ENCODE measurements at places on chromosomes 1 and 21. TPM values are rescaled to one million over a fixed set of nuclear protein-coding genes. Genes with fewer than 3 reads are reported as not detected.
A peak's percentile ranks its signal among the peaks of the same experiment; 100 is the strongest.

Gene PUM1
- total RNA-seq: 81.0 TPM

Gene VHLL
- not detected for total RNA-seq

GRCh38 chr21:18449605-18450550 lies 46.3 kb upstream of the TMPRSS15 start:
- no peaks in the 10 kb centered on the region for H3K27me3 ChIP-seq
- H3K4me3 ChIP-seq: no peak overlapping the region
- no peak overlapping the region for H3K27ac ChIP-seq
- DNase-seq: no peak

- DNase-seq: no peak
- no peaks in the 10 kb centered on the region for H3K4me1 ChIP-seq
- H3K27ac ChIP-seq: no peak overlapping the region
- no peaks in the 10 kb centered on the region for H3K36me3 ChIP-seq
- no peak overlapping the region for H3K4me3 ChIP-seq
Measured at GRCh38 chr1:98910827-98911226, 93.8 kb downstream of the PLPPR5 start.

Gene SPATA17
- 0.34 TPM for total RNA-seq

Gene PRXL2B
- 3.9 TPM for total RNA-seq

Gene FLG2
- total RNA-seq: not detected

GRCh38 chr1:175127565-175127964 lies 59.9 kb downstream of the TNN start:
- no peak overlapping the region for H3K27ac ChIP-seq
- DNase-seq: no peak
- H3K36me3 ChIP-seq: no peaks in the 10 kb centered on the region
- H3K4me3 ChIP-seq: no peak overlapping the region
- H3K4me1 ChIP-seq: no peaks in the 10 kb centered on the region
- no peaks in the 10 kb centered on the region for H3K27me3 ChIP-seq

- H3K27ac ChIP-seq: no peak overlapping the region
- H3K4me3 ChIP-seq: no peak overlapping the region
- H3K36me3 ChIP-seq: no peaks in the 10 kb centered on the region
- no peak for DNase-seq
- no peaks in the 10 kb centered on the region for H3K27me3 ChIP-seq
Measured at GRCh38 chr1:81662913-81663526, 137.7 kb upstream of the ADGRL2 start.

- H3K36me3 ChIP-seq: no peaks in the 10 kb centered on the region
- no peak for DNase-seq
- H3K4me1 ChIP-seq: no peaks in the 10 kb centered on the region
Measured at GRCh38 chr1:160671603-160672517, 25.0 kb upstream of the SLAMF1 start.

GRCh38 chr21:16061194-16061593 lies 331.4 kb downstream of the USP25 start:
- H3K27me3 ChIP-seq: no peaks in the 10 kb centered on the region
- H3K27ac ChIP-seq: no peak overlapping the region
- H3K4me3 ChIP-seq: no peak overlapping the region

GRCh38 chr1:119587341-119587740 lies 60.7 kb downstream of the ZNF697 start:
- H3K27me3 ChIP-seq: no peaks in the 10 kb centered on the region
- H3K4me3 ChIP-seq: no peak overlapping the region
- H3K4me1 ChIP-seq: no peaks in the 10 kb centered on the region
- no peaks in the 10 kb centered on the region for H3K36me3 ChIP-seq
- H3K27ac ChIP-seq: no peak overlapping the region
- DNase-seq: no peak

DNA sequence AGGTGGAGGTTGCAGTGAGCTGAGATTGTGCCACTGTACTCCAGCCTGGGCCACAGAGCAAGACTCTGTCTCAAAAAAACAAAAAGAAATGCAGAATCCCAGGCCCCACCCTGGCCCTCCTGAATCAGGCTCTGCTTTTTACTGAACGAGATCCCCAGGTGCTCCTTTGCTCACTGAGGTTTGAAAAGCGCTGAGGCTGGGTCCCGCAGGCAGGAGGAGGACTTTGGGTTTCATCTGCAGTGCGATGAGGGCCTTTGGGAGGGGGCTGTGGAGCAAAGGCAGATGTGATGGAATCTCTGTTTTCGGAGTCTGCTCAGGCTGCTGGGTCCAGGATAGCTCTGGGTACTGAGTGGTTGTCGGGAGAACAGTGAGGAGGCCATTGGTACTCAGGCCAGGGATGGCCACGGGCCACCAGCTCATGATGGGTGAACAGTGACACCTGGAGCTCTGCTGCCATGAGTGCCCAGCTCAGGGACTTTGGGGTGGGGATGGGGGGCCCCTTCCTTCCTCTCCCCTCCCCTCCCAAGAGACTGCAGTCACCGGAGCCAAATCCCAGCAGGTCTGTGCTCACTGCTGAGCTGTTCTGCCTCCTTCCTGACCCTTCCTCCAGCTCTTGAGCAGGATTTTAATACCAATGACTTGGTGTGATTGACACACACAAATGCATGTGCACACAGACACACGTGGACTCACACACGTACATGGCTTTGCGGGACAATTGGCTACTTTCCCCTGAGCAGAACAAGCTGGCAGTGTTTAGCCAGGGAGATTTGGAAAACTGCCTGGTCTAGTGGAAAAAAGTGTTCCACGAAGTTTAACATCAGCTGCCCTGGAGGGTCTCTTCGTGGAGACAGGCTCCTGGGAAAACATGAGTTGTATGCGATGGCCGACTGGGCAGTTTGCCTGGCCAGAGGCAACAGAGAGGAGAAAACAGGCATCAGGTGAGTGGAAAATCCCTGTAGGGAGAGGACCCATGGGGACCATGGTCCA lies 3.6 kb upstream of the DHRS3 start:
- H3K36me3 ChIP-seq: no peaks in the 10 kb centered on the region
- H3K27ac ChIP-seq: peak overlapping the region; percentile 38
- H3K4me1 ChIP-seq: peaks cover 31% of the 10 kb centered on the region
- no peaks in the 10 kb centered on the region for H3K27me3 ChIP-seq

DNA sequence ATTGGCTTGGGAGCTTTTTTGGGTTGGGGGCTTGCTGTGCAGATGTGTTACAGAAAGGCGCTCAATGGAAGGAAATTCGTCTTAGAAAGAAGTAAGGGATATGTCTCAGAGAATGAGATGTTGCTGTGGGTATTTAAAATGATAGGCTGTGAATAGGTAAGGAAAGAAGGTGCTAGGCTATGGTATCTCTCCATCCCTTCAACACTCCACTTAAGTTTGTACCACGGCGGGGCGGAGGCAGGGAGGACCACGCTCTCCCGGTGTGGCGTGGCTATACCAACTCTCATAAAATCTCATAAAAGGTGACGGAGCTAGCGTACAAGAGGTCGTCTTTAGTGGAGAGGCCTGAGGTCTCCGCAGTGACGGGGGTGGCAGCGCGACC lies 305 bp upstream of the RPS6KC1 start:
- H3K27me3 ChIP-seq: peaks cover 12% of the 10 kb centered on the region
- peak overlapping the region; percentile 87 for H3K27ac ChIP-seq
- no peak for DNase-seq

GRCh38 chr1:95002540-95003432 lies 70.0 kb downstream of the ALG14 start:
- H3K4me3 ChIP-seq: no peak overlapping the region
- no peaks in the 10 kb centered on the region for H3K36me3 ChIP-seq
- DNase-seq: no peak
- no peaks in the 10 kb centered on the region for H3K4me1 ChIP-seq

DNA sequence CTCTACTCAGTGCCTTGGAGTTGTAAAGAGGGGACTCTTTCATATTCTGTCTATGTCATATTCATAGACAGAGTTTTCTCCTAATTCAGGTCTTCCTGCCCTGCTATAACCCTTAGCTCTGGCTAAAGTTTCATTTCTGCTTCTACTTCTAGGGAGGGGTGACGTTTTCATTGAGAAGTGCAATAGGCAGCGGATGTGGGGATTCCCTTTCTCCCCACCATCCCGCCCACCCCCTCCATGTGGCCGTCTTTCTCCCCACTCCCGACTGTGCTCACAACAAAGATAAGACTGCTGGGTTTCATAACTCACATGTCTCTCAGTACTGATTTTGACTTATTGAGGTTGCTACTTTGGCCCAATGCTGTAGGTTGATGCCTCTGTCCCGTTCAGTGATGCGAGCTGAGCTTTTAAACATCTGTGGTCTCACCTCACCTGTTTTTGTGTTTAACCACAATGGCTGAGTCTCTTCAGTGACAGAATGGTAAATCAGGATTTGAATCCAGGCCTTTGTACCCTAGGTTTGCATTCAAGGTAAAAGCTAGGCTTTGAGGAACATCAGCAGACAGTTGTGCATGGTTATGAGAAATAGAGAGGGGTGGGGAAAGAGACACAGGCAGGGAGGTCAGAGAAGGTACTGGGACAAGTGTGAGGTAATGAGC lies 7.8 kb upstream of the KIF14 start:
- H3K36me3 ChIP-seq: no peaks in the 10 kb centered on the region
- no peaks in the 10 kb centered on the region for H3K4me1 ChIP-seq
- no peak overlapping the region for H3K4me3 ChIP-seq
- H3K27me3 ChIP-seq: no peaks in the 10 kb centered on the region
- no peak overlapping the region for H3K27ac ChIP-seq

DNA sequence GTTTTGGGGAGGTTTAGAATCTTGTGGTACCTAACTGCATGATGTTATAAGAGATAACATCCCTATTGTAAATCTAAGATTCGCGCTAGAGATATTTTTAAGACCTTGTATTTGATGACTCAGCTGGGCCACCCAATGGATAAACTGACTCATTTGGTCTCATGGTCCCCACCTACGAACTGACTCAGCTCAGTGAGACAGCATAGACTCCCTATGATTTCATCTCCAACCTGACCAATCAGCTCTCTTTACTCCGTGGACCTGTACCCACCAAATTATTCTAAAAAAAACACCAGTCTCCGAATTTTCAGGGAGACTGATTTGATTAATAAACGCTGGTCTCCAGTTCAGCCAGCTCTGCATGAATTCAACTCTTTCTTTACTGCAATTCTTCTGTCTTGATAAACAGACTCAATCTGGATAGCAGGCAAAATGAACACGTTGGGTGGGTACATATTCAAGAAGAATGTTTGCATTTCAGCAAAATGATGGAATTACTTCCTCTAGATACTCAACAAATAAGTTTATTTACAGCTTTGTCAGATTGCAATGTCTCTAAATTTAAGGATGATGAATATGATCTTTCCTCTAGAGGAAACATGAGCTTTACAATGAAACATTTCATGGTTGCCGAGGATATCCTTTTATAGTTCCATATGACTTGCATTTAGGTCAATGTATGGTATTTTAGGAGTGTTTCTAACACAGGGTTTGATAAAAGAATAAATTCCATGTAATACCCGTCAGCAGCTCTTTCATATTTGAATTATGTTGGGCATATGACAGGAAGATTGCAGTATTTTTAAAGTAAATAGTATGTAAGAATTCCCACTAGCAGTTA lies 516.6 kb upstream of the RGS18 start:
- H3K36me3 ChIP-seq: no peaks in the 10 kb centered on the region
- H3K27ac ChIP-seq: no peak overlapping the region
- H3K4me3 ChIP-seq: no peak overlapping the region
- H3K27me3 ChIP-seq: no peaks in the 10 kb centered on the region
- H3K4me1 ChIP-seq: no peaks in the 10 kb centered on the region

- no peak overlapping the region for H3K27ac ChIP-seq
- no peaks in the 10 kb centered on the region for H3K27me3 ChIP-seq
- H3K36me3 ChIP-seq: no peaks in the 10 kb centered on the region
- no peak overlapping the region for H3K4me3 ChIP-seq
- DNase-seq: no peak
Measured at GRCh38 chr1:90671251-90671650, 45.9 kb downstream of the BARHL2 start.

Gene DEPDC1
- total RNA-seq: not detected
